Astrocyte of the spinal cord (primary cell): ENCODE measurements at places on chromosomes 11 and 22.

DNA sequence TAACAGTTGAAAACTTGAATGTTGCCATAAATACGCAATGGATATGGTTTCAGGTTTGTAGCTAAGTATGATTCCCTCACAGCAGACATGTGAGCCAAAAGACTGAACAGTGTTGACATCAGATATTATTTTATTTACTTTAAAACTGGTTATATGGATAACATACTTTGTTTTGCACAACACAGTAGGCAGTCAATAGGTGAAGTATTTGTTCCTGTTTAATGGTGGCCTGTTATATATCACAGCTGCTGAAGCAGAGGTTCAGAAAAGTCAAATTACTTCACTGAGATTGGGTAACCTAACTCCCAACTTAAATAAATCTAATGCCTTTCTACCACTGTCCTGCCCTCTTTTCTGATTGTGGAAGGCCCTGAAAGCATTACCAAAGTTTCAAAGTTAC lies 44.6 kb downstream of the YAP1 start:
- no peak for DNase-seq

DNA sequence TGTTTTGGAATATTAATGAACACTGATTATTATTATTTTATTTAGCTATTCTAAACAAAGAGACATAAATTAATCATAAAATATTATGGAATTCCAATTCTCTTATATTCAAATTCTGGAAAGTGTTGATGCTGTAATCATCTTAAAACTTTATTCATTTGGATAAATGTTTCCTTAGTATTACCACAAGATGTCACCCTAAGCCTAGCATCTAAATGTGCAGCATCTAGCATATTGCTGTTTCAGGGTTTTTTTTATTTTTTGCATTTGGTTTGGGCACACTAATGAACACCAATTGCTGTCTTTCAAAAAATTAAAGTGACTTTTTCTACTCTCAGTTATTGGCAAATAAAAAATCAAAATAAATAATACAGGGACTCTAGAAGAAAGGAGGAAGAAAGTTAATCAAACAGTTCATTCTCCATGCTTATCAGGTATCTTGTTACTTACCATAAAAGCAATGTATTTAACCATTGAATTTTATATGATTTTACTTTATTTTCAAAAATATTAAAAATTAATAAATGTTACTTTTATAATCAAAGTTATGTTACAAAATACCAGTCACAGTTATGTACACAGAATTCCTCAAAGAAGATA lies 31.8 kb downstream of the DLG2 start:
- DNase-seq, result peak; percentile 51

GRCh38 chr11:123579482-123579812 lies 75.0 kb downstream of the SCN3B start:
- DNase-seq, result no peak

GRCh38 chr11:94910270-94910669 lies 63.1 kb downstream of the CWC15 start:
- DNase-seq, result no peak

GRCh38 chr22:17866127-17866526 lies 91.9 kb upstream of the BID start:
- DNase-seq, result no peak

DNA sequence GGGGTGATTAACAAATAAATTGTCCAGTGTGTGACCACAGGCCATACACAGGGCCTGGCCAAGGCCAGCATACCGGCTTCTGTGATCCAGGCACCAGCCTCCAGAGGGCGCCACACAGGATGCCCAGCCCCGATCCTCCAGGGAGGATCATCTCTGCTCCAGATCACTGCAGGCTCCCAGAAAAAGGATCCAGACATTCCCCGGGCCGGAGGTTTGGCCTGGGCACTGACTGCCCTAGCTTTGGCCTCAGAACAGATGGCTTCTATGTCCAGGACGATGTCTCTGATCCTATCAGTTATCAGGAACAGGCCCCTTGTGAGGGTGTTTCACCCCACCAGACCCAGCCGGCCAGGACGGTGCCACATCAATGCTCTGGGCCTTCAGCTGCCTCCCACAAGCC lies 74.5 kb upstream of the LMO1 start:
- peak; percentile 19 for DNase-seq

DNA sequence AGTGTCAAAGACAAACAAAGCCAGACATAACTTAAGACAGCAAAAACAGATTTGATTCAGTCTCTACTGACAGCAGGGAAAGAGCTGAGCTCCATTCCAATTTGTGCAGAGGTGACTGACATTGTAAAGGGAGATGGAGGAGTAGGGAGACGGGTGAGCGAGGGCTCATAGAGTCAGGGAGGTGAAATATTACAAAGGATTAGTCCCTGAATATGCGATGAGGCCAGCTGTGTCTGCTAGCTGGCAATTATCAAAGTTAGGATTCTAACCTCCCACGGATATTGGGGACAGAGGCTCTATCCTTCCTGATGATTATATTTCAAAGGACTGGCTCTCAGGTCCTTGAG lies 8.3 kb downstream of the PLAAT2 start:
- DNase-seq, result no peak

DNA sequence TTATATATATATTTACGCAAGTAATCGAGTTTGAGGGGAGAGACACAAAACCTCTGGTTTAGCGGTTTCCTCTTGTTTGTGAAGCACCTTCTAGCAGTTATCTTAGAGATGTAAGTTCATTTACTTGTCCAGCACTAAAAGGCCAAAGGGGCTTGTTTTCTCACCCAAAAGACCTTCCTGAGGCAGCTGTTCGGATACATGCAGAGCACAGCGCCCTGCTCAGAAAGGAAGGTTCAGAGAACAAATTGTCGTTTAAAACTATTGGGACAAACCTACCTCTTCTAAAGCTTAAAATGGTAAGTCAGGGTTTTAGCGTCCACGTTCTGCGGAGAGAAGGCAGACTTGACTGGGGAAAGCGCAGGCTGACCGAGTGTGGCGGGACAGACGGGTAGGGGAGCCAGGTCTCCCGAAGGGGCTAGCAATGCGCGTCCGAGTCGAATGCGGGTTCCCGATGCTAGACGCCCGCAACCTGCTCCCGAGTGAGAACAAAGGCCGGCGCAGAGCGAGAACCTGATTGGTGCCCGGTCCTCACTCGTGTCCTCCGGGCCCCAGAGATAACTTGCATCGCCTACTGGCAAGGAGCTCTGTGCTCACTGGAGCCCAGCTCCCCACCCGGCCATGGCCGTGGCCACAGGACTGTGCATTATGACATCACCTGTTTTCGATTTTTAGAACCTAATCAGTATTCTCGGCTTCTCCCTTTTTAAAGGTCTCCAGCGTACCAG lies 1.0 kb upstream of the SESN3 start:
- DNase-seq, result peak; percentile 62

DNA sequence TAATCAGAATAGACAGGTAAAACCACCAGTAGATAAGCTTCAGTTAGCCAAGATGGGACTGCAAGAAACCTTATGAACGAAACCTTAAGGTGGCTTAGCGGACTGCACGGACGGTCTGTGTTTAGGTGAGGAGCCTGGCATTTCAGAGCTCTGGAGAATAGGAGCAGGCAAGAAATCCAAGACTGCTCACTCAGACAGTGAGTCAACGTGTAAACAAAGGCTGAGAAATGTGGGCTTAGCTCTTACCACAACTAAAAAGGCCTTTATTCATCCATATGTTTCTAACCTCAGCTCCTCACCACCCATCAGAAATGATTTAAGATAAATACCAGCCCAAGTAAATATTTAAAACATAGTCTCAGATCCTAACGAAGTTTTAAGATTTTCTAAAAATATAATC lies 657.7 kb downstream of the OPCML start:
- DNase-seq, result peak; percentile 88

GRCh38 chr11:102664001-102664752 lies 39.0 kb upstream of the MMP20 start:
- no peak for DNase-seq

DNA sequence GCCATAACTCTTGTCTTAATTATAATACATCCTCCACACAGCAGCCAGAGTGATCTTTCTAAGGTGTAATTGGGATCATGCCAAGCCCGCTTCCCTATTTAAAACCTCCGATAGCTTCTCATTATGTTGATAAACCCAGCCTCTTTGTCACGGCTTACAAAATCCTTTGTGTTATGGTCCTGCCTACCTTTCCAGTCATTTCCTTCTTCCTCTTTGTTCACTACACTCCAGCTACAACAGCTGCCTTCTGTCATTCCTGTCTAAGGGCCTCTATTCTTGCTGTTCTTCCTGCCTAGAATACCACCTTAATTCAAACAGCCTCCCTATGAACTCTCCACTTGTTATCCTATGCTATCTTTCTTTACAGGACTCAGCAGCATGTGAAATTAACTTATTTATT lies 70.6 kb upstream of the CAPRIN1 start:
- no peak for DNase-seq

- DNase-seq, result no peak
Measured at GRCh38 chr22:17007257-17007656, 765 bp downstream of the GAB4 start.

DNA sequence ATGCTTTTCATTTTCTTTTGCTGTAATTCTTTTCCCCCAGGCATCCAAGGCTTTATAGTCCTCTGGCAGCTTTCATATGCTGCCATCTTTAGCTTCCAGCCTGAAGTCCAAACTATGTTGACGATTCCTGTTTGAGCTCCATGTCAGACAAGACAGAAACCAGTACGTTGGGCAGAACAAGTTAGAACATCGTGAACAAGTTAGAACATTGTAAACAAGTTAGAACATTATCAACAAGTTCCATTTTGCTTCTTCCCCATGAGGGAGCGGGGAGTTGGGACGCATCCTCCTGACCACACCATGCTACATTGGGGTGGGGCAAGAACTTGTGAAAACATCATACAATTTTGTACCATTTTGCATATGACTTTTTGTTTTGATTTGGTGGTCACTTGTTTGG lies 23.9 kb downstream of the GLB1L2 start:
- DNase-seq, result no peak

- DNase-seq, result no peak
Measured at GRCh38 chr11:111603611-111604130, 1.4 kb downstream of the SIK2 start.

- no peak for DNase-seq
Measured at GRCh38 chr11:14107050-14107430, 144.5 kb downstream of the SPON1 start.

DNA sequence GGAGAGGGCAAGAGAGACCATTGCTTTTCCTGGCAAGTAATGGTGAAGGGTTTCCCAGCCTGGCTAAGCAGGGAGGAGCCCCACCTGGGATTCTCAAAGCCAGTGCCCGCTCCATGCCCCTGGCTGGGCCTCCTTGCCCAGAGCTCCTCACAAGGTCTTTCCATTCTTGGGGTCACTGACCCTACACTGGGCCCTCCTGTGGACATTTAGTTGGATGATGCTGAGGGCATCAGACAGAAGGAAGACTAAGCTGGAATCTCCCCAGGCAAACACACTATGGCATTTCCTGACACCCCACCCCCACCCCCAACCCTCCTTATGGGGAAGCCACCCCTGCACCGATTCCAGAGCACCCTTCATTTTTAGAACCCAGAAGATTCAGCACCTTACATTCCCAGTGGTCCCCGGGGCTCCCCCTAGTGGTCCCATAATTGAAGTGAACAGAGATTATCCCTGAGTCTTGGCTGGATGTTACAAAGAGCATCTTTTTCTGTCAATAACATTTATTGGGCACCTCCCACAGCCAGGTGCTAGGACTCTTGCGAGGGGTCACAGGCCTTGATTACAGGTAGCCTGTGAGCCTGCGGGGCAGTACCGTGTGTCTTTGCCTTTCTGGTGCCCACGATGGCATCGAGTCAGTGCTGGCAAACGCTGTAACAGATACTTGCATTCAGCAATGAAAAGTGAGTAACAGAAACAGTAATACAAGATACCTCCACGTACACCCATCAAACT lies 548.5 kb downstream of the BUD13 start:
- peak; percentile 26 for DNase-seq

DNA sequence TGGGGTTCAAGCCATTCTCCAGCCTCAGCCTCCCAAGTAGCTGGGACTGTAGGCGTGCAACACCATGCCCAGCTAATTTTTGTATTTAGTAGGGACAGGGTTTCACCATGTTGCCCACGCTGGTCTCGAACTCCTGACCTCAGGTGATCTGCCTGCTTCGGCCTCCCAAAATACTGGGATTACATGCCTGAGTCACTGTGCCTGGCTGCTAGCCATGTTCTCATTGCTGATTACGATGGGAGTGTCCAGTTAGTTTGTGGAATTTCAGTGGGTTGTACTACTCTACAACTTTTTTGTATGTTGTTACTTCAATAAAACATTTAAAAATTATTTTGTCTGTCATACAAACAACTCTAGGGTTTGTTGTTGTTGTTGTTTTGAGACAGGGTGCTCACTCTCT lies 4.8 kb upstream of the VPS11 start:
- DNase-seq, result peak; percentile 23

GRCh38 chr22:40031766-40032470 lies 37.2 kb downstream of the FAM83F start:
- no peak for DNase-seq

DNA sequence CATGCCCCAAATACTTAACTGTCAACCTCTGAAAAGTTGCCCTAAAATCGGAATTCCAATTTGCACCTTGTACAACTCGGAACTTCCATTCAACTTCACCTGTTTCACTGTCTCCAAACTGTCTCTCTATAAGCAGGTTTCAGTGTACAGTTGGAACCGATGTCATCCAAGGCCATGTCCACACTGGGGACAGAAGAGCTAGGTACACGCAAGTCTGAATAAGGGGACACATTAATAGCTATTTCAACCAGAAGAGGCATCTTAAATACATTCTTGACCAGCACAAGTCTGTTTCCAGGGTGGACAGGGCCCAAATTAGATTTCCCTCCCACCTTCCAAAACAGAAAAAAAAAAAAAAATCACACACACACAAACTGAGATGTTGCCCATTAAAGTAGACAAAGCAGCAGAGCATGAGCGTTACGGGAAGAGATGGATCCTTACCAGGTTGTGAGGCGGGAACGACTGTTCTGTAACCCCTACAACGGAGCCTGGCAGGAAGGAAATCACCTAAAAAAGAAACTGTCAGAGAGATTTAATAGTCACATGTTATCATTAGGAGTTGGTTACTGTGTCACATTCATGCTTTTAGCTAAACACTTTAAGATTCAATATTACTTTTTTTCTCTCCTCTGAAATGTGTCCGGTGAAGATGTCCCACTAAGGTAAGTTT lies 1.7 kb downstream of the CREBZF start:
- DNase-seq, result no peak

GRCh38 chr11:126072801-126073594 lies 10.3 kb upstream of the CDON start:
- DNase-seq, result no peak

GRCh38 chr11:47886096-47886495 lies 37.9 kb upstream of the NUP160 start:
- peak; percentile 71 for DNase-seq

DNA sequence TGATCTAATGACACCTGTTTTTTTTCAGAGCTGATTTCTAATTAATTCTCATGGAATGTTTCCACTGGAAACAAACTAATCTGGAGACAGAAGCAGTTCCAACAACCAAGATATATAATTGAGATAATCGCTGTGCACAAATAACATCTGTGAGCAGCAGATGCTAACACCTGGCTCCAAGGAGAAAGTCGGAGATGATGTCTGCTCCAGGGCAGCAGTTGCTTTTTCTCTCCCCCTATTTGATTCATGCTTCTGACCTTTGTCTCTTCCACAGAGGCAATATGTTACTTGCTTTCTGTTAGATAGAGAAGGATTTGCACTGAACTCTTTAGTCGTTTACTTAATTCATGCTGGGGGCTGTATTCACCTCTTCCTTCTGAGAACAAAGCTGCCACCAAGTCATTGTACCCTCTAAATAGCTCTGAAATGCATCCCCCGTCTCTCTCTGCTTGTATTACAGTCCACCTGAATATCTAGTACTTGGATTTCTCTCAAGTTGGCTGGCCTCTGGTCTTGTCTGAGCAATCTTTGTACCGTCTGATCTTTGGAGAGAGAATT lies 187.4 kb downstream of the MYO18B start:
- no peak for DNase-seq

GRCh38 chr11:116104498-116105174 lies 600.4 kb upstream of the CADM1 start:
- DNase-seq, result no peak
